Stimulated activated CD4-positive, alpha-beta T cell treated with anti-CD3 and anti-CD28 coated beads, Interleukin-4, amount 100 ng/mL, for 1 hour (primary cell): ENCODE measurements at places on chromosomes 13 and 19.

- peak; percentile 25 for DNase-seq
Measured at GRCh38 chr19:3699741-3700241, 477 bp downstream of the PIP5K1C start.

GRCh38 chr13:44516771-44517170, 59.4 kb downstream of the TSC22D1 start:
- no peak for DNase-seq

GRCh38 chr13:52446265-52446664, 4.2 kb downstream of the VPS36 start:
- DNase-seq = no peak

GRCh38 chr13:32234914-32235313, 80.2 kb downstream of the ZAR1L start:
- no peak for DNase-seq

DNA sequence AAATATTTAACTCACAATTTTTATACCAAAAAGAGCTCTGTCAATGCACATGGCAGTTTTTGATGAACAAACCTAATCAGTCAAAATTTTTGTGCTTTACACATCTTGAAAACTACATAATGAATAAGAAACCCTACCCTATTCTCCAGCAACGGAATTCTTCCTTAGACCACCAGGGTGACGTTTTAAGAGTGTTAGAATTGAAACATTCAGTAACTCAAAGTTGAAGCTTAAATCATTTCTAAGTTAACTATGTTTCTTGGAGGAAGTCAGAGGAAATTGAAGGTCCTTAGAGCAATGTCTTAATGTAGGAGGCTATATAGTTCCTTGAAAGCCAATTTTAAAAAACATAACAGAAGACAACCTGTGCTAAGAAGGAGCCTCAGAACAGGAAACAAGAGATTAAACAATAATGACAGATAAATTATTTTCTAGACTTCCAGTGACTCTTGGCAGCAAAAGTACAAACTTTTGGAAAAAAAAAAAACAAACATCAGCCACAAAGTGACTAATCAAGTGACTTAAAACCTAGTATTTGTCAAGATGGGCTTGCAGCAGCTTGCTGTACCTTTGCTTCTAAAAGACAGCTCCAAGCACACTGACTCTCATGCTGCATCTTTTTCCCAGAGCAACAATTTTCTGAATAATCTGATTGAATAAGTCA, 6.2 kb downstream of the SPRY2 start:
- no peak for DNase-seq

DNA sequence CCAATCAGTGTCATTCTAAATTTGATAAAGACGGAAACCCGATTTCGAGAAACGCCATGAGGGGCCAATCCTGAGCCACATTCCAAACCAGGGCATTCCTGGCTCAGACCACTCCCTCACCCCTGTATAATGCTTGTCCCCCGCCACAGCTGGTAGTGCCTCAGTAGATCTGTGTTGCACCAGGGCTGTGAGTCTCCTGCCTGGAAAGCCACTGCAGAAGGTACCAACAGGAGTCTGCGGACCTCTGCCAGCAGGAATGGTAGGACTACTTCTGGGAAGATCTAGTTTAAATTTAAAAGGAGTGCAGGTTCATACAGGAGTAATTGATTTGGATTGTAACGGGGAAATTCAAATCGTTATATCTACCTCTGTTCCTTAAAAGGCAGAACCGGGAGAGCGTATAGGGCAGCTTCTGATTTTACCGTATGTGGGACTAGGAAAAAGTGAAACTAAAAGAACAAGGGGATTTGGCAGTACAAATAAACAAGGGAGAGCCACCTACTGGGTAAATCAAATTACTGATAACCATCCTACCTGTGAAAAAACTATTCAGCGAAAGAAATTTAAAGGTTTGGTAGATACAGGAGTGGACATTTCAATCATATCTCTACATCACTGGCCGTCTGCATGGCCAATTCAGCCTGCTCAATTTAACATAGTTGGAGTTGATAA, 20.8 kb upstream of the ZNF266 start:
- DNase-seq = no peak

DNA sequence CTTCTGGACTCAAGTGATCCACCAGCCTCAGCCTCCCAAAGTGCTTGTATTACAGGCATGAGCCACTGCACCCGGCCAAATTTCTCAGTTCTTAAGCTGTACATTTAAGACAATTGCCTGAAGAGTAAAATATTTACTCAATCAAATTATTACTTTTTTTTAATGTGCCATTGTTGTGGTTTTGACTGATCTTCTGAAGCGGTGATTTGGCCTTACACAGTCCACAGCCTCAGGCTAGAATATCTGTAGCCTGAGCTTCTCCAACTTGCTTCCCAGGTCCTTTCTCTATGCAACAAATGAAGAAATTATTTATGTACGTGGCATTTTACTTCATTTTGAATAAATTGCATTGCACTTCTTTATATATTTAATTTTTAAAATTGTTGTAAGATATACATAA, 281.3 kb downstream of the KLF5 start:
- DNase-seq = no peak

DNA sequence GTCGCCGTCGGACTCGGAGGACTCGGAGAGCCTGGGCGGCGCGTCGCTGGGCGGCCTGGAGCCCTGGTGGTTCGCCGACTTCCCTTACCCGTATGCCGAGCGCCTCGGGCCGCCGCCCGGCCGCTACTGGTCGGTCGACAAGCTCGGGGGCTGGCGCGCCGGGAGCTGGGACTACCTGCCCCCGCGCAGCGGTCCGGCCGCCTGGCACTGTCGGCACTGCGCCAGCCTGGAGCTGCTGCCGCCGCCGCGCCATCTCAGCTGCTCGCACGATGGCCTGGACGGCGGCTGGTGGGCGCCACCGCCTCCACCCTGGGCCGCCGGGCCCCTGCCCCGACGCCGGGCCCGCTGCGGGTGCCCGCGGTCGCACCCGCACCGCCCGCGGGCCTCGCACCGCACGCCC, 2.5 kb upstream of the GRWD1 start:
- DNase-seq = no peak

DNA sequence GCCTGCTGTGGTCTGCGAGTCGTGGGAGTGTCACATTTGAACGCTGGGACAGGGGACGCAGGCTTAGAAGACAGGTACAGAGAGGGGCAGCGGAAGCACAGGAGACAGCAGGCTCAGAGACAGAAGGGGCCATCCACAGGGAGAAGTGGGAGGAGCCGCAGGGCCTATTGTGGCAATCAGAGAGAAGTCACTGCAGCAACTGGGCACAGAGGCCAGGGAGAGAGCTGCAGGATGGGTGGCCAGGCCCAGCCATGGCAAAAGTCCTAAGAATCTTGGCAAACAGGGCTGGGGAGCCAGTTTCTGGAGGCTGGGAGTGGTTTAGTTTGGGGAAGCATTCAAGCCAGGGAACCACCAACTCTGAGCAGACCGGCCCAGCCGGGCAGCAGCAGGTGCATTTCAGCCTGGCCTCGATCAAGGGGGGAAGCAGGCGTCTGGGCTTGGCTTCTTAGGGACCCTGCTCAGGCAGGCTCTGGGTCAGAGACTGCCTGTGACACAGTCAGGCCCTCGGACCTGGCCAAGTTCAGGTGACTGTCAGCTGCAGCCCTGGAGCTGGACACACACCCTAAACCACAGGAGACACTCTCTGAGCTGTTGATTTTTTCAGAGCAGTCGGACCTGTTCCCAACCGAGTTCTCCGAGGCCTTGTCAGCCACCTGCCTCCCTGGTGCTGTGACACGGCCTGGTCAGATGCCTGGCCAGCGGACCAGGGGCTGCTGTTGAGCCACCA, 11.8 kb downstream of the SH3GL1 start:
- DNase-seq = no peak

GRCh38 chr19:932648-933552, 7.1 kb downstream of the ARID3A start:
- DNase-seq = no peak

GRCh38 chr19:39423258-39424086, 11.0 kb downstream of the PLEKHG2 start:
- no peak for DNase-seq

GRCh38 chr13:59461411-59461810, 702.3 kb downstream of the DIAPH3 start:
- DNase-seq = no peak

- no peak for DNase-seq
Measured at GRCh38 chr13:44050450-44051063, 170.9 kb downstream of the LACC1 start.

DNA sequence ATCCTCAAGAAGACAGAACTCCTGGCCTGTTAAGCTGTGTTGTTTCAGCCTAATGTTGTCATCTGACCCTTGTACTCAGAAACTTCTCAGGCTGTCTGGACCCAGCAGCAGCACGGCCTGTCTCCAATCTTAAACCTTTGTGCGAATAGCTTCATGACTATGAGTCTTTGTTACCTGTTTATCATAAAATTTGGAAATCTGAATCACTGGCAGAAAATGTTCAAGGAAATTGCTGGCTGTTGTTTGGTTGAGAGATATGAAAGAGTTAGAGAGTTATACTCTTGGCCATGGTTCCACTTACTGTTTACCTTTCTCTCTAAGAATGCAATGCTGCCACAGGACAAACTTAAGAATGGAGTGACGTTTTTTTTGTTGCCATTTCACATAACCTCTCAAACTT, 59.6 kb downstream of the EFNB2 start:
- no peak for DNase-seq

- no peak for DNase-seq
Measured at GRCh38 chr13:57588639-57589038, 42.9 kb upstream of the PCDH17 start.

GRCh38 chr13:81106348-81106747, 765.4 kb upstream of the SPRY2 start:
- no peak for DNase-seq

DNA sequence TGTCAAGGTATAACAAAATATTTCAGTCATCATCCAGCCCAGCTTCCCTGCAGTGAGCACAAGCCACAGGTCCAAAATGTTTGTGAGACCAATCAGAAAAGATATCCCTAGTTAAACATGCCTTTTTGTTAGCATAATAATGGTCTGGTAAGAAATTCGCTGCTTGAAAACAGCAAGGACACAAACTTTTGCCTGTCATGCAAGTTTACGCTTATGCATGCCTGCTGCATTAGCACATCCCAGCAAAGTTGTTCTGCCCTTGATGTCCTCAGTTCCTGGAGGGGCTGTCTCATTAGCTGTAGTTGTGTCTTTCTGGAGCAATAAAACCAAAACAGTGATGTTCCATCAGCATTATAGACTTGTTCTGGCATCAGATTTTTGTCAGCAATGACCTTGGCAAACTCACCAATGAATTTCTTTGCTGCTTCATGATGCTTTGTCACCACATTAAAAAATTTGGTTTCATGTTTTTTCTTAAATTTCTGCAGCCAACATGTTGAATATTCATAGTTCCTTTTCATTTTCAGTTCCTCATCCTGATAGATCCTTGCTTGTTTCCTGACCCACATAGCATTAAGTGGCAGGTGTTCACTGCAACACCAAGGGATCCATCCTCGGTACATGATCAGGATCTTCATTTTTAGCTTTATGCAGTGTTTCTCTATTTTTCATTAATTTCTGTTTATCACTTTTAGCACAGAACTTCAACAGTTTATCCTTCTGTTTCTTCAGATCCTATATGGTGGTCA, 72.0 kb upstream of the GPR183 start:
- DNase-seq = no peak

- no peak for DNase-seq
Measured at GRCh38 chr19:8180018-8180417, 29.2 kb upstream of the CERS4 start.

DNA sequence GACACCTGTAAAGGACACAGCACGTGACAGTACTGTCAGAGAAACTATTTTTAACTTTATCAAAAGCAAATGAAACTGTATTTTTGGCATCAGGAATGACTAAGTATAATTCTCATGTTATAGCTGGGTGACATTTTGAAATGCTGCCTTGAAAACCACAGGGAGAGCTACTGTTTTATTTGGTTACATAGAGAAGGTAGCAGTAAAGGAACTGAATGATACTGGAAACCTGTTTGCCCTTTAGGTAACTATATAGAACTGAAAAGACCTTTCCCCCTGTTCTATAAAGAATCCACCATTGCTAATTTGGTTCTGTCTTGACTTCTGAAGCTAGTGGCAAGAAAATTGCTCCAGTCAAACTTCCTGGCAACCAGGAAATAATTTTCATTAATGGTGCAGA, 39.1 kb downstream of the MIPEP start:
- no peak for DNase-seq

- no peak for DNase-seq
Measured at GRCh38 chr19:45047188-45047797, 8.4 kb downstream of the CLASRP start.

DNA sequence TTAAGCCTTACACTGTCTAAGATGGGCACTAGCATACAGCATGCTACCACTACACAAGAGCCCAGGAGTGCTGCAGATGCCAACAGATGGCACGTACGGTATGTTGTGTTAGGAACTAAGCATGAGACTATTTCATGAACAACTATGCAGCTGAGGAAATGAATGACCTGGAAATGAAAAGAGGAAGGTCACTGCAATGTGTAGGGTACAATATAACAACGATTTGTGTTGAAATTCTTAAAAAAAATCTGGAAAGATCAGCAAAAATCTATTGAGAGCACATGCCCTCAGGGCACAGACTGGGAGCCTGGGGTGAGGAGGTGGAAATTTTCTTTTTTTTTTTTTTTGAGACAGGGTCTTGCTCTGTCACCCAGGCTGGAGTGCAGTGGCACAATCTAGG, 14.4 kb downstream of the HAUS8 start:
- DNase-seq = no peak

- DNase-seq = no peak
Measured at GRCh38 chr13:49238621-49239020, 9.1 kb upstream of the CDADC1 start.

- no peak for DNase-seq
Measured at GRCh38 chr13:112072534-112073244, 5.7 kb downstream of the SOX1 start.

DNA sequence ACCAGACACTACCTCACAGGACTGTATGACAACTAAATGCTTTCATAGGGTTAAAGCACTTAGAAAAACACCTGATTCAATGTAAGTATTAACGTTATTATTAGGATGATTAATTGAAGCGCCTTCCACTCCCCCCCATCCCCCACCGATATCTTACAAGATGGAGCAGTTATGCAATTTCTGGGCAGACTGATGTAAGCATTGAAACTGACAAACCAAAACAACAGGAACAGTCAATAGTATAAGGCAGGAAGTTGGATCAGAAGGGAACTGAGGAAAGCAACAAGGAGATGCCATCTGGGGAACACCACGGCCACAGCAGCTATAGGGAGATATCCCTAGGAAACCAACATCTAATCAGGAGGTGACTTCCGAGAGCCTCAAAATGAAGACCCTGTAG, 3.8 kb downstream of the LCP1 start:
- no peak for DNase-seq

GRCh38 chr13:97629601-97630272, 195.8 kb downstream of the RAP2A start:
- DNase-seq = no peak

- no peak for DNase-seq
Measured at GRCh38 chr13:34578471-34578870, 363.6 kb upstream of the NBEA start.

DNA sequence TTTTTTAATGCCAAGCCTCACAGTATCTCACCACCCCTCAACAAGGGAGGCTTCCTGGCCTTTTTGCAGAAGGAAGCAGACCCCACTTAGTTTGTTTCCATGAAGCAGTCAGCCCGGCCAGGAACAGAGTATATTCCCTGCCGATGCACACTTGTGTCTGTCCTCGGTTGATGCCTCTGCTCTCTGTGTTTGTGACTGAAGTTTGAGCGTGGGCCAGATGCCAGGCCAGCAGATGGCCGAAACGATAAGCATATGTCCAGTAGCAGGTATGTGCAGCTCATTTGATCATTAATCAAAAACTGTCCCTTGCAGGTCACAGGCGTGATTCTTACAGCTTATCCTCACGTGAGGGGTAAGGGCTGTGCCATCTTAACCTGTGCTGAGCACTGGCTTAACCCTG, 144.0 kb downstream of the IRS2 start:
- DNase-seq = no peak
